ENCODE measurements at places on chromosomes 5 and 9.

GRCh38 chr5:96257904-96258303, 175.1 kb downstream of the PCSK1 start:
- no peak for DNase-seq

- no peak for DNase-seq
Measured at GRCh38 chr9:134355561-134356279, 29.5 kb downstream of the RXRA start.

DNA sequence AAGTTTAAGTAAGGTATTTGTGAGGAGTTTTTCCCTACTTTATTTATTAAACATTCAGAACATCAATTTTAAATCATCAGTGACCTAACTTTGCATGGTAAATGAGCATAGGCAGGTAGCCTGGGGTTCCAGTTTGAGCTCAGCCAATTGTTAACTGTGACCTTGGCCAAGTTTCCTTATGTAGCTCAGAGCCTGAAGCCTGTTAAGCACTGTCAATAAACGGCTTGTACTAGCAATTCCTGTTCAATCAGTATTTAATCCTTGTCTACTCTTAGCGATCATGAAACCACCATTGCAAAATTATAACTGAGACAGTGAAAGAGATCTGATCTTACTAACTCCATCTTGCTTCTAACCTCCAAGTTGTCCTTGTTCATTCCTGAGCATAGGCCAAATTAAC, 4.7 kb upstream of the SOWAHA start:
- DNase-seq = no peak

DNA sequence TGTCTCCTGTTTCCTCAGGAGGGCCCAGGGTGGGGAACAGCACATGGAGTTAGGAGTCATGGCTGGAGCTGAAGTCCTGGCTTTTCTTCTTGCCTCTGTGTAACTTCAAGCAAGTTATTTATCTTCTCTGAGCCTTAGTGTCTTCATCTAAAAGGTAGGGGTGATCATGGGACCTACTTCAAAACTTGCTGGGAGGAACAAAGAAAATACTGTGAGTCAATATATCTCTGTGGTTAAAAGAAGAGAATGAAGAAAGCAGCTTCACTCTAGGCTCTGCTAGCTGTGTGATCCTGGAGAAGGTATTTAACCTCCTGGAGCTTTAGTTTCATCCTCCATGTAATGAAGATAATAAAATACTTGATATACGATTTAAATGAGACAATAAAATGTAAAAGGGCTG, 26.5 kb downstream of the AFAP1L1 start:
- DNase-seq = no peak

- no peak for DNase-seq
Measured at GRCh38 chr5:94366811-94367210, 251.6 kb downstream of the KIAA0825 start.

DNA sequence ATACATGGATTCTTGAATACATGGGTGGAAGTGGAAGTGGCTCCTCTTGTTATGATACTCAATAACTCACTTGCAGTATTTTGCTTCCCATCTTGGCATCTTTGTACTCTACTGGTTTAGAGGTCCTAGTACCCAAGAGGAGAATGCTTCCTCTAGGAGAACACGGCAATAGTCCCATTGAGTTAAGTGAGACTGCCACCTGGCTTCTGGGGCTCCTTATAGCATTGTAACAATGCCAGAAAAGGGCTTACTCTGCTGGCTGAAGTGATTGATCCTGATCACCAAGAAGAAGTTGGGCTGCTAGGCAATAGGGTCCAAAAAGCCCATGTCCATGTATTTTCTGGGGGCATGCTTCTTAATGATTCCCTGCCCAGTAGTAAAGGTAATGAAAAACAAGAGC, 627.6 kb upstream of the SGCD start:
- no peak for DNase-seq

DNA sequence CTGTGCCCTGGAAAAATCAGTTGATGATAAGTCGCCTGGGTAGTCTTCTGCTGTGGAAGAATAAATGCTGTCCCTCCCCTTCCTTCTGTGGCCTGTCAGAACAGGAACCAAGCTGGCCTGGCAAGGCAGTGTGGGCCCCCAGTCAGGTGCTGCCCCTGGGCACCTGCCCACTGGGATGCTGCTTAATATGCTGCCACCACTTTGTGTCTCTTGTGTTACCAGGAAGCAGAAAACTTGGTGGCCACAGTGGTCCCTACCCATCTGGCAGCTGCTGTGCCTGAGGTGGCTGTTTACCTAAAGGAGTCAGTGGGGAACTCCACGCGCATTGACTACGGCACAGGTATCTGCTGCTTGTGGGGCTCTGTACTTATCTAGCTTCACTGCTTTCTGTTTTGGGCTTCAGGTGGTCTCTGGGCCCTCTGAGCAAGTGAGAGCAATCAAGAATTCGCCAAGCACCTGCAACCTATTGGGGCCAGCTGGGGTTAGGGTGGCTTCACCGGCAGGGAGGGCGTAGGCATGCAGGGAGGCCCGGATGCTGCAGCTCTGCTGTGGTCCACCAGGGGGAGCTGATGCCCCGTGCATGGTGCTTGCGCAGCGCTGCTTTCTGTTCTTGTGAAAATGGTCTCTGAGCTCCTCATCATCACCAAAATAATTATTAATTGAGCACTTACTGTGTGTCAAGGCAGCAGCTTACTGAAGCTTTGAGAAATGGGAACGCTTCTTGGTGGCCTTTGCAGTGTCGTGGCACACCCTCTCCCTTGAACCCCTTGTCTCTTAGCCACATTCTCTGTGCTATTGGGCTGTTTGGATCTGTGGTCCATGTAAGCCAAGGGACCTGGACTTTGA, 20.3 kb downstream of the PTPA start:
- DNase-seq = no peak

- no peak for DNase-seq
Measured at GRCh38 chr5:115471345-115472063, 73.1 kb downstream of the FEM1C start.

GRCh38 chr5:117084067-117084466, 509.4 kb upstream of the SEMA6A start:
- no peak for DNase-seq

DNA sequence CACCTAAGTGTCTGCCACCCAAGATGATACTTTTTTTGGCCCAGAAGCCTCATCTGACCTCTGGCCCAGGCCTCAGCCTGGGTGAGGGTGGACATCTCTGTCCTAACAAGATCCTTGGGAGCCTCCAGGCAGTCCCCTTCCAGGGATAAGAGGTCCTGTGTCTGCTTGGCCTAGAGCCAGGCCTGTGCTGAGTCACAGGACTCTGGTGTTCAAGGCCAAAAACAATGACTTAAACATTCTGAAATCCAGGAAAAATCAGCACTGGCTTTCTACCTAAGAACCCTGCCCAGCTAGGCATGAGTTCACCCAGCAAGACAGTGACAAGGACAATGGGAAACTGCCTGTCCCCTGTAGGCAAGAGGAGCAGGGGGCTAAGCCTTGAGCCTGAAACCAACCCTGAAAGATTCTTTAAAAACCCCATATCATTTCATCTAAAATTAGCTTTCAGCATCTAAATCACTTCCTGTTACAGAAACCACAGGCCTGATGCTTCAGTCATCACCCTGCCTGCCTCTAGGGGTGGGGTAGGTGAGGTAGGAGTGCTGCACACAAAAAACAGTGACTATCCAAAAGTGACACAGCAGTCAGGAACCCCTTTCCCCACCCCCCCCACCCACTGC, 29.9 kb downstream of the CSF2 start:
- DNase-seq = peak; percentile 86

DNA sequence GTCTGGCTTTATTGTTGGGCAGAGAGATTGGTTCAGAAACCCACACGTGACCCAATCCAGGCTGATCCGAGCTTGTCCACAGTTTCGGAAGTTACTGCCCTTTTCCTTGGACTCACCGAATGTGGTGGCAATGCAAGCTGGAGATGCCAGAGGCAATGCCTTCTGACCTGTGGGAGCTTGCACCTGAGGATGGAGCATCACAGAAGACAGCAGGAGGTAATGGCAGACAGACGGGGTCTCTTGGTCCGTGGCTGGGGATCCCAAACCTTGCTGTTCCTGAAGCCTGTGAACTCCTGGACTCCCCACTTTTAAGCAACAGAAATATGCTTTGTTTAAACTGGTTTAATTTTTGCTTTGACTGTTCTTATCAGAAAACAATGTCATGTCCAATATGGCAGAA, 265.2 kb upstream of the IRX1 start:
- DNase-seq = no peak

GRCh38 chr5:135069895-135070657, 36.0 kb upstream of the PITX1 start:
- no peak for DNase-seq

DNA sequence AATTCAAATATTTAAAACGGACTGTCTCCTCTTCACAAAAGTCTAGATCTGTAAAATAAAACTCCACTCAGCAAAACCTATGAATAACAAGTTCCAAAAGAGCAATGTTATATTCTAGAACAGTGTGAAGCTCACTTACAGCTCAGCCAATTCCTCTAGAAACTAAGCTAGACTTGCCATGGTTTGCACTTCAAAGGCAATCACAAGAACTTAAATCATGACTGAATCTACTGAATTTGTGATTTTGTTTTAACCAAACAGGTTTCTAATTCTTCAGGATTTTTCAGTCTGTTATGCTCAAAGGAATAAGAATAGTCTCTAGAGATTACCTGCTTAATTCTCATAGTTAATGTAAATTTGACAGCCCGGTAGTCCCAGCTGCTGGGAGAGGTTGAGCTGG, 1.4 kb upstream of the PKD2L2 start:
- DNase-seq = no peak

DNA sequence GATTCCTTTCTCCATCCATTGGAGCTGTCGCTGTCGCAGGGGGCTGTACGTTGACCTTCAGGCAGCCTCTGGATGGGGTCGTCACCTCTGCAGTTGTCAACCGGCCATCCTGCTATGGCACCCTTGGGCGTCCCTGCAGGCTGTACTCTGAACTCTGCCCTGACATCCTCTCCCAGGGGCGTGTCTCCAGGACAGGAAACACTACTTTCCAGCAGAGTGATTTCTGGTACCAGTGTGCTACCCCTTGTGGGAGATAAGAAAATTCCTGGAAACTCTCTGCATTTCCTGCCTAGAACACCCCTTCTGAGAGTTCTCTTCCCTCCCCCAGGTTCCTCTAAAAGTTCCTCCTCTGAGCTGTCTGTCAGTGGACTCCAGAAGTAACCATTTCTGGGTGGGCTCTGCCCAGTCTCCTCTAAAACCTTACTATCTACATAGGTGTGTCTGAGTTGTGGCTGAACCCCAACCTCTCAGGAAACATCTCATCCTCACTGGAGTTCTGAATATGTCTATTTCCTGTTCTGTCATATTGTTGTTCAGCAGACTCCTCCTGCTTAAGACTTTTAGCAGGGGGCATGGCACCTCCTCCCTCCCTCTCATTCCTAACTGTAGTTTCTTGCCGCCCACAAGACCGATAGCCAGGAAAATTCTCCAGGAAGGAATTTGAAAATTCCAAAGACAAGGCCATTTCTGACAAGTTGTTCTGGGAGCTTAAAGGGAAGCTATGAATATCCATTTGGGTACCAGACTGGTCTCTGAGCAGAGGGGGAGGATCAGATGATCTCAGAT, 145.3 kb upstream of the RASEF start:
- DNase-seq = no peak

- no peak for DNase-seq
Measured at GRCh38 chr5:78399116-78399515, 38.7 kb downstream of the SCAMP1 start.

DNA sequence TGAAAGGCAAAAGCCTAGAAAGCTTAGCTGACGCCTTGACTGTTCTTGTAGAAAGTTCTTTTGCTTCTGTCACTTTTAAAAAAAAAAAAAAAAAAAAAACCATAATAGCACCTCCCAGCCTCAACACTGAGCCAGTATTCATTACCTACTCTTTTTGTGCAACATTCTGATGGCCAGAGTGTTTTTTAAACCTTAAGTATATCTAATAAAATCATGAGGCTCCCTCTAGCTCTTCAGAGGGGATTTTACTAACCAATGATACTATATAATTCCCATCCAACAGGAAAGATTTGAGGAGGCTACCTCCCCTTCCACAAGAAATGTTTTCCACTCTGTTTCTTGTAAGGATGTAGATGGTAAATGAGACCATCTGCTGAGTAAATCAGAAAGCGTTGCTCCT, 3.9 kb downstream of the BNC2 start:
- DNase-seq = no peak

GRCh38 chr5:58299256-58299655, 160.6 kb downstream of the PLK2 start:
- DNase-seq = no peak

DNA sequence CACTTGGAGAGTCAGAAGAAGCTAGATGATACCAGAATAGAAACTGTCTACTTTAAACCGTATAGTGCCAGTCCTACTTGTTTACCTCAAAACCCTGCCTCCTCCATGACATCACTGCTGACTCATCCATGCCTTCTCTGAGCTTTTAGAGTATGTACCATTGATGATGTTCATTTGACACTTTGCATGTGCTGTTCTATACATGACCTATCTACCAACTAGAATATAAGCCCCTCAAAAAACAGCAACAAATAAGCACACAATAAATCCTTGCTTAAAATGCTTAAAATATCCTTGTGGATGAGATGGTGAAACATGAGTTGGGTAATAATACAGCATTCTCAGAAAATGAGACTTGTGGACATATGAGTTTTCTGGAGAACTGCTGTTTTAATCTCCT, 2.6 kb downstream of the CTNNAL1 start:
- peak; percentile 60 for DNase-seq

DNA sequence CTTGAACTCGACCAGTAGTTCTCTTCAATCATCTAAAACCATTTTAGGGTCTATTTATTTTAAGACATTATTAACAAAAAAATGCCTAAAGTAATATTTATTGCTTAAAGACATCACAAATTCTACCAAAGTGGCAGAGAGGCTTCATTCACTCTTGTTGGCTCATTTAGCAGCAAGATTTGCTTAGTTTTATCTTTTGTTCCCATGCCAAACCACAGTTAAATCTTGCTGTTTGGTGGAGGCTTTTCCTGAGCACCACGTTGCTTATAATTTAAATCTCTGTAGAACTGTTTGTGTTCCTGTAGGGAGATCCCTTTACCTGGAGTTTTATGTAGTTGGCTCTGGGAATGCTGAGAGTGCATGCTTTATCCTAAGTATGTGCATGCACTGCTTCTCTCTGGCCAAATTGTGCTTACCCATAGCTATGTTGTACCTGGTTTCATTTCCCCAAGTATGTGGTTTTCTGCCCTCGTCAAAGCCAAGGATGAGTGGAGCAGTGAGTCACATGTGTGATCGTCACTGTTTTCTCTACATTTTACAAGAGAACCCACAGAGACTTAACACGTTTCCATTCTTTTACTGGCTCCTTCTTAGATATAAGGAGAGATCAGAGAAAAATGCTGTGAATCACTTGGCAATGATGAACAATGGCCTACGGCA, 42.1 kb upstream of the MAST4 start:
- DNase-seq = peak; percentile 15

DNA sequence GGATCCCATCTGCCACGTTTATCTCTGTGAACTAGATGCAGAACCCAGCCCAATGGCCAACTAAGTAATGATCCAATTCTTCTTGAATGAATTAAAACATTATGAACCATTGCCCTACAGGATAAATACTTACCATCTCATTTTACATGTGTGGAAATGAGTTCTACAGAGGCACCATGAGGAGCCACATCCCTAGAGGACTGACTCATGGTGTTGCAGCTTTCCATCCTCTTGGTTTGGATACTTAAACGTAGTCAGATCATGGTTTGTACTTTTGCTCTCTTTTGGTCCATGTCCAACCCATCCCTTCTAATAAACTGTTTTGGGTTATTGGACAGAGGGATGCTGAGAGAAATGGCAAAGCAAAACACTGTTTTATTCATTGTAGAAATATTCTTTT, 484.8 kb downstream of the EBF1 start:
- peak; percentile 86 for DNase-seq
